Fibroblast of skin of back (primary cell): ENCODE measurements at places on chromosomes 5 and 9.

- DNase-seq, result no peak
These were observed 99.4 kb upstream of the TARS1 start for GRCh38 chr5:33341351-33341750.

DNA sequence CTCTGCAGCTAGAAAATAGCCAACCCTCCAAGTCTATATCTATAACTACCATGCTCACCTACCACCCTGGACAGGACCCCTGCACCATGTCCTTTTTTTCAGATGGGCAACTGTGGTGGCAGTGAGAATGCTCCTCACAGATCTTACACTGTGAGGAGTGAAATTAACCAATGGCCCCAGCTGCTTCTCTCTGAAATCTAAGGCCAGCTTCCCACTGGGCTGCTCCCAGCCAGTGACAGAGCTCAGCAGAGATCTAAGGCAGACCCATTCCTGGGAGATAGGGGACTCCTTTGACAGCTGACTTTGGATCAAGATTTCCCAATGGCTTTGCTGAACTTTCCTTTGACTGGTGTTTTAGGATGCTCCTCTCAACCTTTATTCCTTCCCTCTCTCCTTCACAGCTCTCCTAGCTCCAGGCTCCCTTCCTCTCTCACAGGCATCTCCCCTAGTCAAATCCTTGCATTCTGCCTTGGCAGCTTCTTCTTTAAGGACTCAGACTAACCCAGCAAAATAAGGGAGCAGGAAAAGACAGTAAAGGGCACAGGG, 1.6 kb upstream of the ARAP3 start:
- DNase-seq, result no peak

GRCh38 chr5:157049605-157050004, 9.3 kb downstream of the HAVCR1 start:
- peak; percentile 68 for DNase-seq

DNA sequence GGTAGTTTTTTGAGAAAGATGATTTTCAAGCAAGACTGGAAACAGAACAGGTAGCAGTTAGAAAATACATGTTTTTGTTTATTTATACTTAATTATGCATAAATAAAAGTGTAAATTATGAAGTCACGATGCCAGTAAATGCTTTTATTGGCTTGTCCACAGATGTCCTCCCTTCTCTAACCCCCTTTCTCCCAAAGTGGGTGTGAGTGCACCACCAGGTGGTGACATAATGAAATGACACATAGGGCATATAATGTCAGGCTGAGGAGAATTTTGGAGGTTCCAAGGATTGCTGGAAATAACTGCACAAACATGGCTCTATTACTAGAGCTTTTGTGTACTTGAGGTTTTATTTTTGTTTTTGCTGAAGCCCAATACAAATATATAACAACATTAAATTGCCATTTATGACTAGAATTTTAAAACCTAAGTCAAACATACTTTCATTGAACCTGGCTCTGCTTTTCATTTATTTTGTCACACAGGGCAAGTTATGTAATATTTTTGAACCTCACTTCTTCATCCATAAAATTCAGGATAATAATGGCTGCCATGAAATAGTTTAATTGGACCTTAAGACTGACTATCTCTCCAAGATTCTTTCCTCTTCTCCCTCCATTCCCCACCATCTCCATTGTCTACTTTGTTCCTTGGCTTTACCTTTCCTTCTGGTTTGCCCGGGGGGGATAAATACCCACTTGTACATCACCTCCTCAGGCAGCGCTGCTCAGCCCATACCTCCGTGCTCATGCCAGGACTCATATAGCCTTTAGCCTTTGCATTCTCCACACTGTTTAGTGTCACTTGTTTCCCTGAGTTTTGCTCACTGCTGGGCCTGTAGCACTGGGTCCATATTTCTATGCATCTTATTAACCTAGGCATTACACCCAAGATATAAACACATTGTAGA, 168.8 kb downstream of the PDE4D start:
- DNase-seq, result peak; percentile 55

GRCh38 chr9:18806232-18807080, 226.6 kb downstream of the SAXO1 start:
- no peak for DNase-seq

GRCh38 chr9:82781921-82782392, 281.0 kb downstream of the RASEF start:
- no peak for DNase-seq

DNA sequence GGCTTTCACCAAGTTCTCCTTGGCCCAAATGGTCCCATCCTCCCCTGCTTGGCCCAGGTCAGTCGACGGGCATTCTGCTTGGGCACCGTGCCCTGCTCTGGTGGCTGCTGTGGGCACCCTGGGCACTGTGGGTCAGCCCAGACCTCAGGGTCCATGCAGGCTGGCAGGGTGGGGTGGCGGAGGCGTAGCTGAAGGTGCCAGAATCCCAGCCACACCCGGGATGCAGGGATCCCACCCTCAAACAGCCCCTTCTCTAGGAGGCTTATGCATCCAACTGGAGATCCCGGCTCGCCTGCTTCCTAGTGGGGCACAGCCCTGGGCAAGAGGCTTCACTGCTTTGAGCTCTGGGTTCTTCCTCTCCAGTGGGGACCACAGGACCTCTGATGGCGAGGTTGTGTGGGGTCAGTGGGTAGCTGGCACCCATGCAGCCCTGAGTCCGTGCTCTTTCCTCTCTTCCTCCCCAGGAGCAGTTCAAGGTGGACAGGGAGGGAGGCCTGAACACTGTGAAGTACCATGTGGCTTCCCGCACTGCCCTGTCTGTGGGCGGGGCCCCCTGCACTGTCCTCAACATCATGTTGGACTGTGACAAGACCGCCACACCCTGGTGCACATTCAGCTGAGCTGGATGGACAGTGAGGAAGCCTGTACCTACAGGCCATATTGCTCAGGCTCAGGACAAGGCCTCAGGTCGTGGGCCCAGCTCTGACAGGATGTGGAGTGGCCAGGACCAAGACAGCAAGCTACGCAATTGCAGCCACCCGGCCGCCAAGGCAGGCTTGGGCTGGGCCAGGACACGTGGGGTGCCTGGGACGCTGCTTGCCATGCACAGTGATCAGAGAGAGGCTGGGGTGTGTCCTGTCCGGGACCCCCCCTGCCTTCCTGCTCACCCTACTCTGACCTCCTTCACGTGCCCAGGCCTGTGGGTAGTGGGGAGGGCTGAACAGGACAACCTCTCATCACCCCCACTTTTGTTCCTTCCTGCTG, 9.4 kb downstream of the B4GALT7 start:
- no peak for DNase-seq

- DNase-seq, result peak; percentile 77
These were observed 45.6 kb upstream of the SLC25A51 start for GRCh38 chr9:37949576-37949975.
